ENCODE measurements at places on chromosomes 11 and 22. TPM values are rescaled to one million over a fixed set of nuclear protein-coding genes. Genes with fewer than 3 reads are reported as not detected.
A peak's percentile ranks its signal among the peaks of the same experiment; 100 is the strongest.

GRCh38 chr11:121581607-121582006 lies 128.8 kb upstream of the SORL1-AS1 start:
- no peak for DNase-seq

DNA sequence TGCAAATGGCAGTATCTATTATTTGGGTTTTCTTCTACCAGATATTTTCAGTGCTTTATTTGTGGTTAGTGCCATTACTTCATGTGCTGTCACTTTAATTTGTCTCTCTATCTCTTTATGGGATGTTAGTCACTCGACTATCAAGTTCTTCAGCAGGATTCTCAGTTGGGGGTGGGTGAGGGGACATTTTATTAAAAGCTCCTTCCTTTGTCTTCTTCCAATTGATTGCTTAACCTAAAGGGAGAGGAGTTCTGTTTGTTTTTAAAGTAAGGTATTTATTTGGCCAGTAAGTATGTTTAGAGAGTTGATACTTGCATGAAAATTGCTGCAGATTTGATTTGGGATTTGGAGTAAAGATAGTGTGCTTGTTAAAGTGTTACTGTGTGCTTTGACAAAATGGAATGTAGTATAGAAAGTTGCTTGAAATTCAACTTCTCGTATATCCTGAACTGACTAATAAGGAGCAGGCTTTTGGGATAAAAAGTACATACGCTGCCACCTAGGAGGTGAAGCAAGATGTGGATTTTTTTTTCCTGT lies 10.3 kb downstream of the YAP1 start:
- peak; percentile 39 for DNase-seq

GRCh38 chr11:110991661-110992355 lies 253.7 kb upstream of the POU2AF2 start:
- DNase-seq, result peak; percentile 84

DNA sequence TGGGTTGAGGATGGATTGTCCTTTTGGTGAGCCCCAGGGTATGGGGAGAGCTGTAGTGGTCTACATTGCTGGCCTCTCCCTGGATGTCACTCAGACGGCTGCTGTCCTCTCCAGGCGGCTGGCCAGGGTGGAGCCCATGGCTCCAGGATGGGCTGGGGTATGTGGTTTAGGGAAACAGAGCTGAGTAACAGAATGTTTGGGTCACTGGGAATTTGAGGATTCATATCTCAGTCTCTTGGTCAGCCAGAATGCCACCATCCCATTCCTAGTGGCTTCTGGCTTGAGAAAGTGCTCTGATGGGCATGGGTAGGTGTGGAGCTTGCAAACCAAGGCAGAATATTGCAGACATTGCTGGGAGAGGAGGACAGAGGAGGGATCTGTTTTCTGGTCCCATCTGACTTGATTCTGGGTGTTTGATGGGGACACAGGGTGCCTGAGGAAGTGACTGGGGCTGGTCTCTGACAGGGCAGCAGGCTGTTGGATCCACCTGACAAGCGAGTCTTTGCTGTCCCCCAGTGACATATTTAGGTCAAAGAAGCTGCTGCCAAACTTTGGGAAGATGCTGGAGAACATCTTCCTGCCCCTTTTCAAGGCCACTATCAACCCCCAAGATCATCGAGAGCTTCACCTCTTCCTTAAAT lies 41.4 kb downstream of the AMPD3 start:
- DNase-seq, result no peak

DNA sequence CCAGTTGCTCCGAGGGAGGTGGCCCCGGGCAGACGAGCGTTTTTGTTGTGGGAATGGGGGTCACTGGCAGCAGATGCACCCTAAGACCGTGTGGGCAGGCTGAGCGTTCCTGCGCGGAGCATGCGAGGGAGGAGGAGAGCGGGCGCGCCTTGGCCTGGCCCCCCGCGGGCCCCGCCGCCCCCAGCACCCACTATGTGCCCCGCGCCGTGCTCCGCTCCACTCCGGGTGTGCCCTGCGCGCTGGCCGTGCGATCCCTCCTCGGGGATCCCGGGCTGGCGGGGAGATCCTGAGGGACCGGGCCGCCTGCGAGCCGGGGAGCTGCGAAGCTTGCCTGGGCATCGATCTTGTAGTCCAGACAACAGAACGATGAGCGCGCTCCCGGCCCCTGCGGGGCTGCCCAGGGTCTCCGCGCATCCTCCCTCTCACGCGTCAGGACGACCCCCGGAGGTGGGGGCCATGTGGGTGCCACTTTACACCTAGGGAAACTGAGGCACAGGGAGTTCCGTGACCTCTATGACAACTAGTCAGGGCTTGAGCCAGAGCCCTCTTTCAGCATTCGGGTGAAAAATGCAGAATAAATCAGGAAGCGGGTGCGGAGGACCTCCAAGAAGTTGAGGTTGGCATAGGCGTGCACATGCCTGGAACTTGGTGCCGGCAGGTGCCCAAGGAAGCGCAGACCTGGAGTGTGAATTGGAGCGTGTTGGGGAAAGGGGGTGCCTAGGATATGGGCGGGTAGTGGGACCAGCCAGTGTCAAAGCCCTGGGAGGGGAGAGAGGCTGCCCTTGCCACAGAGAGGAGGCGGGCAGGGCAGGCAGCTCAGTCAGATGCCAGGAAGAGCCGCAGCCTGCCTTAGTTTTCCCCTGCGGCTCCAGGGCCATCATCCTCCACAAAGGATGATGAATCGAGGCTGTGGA lies 1.3 kb upstream of the KMT5B start:
- DNase-seq, result peak; percentile 48

- DNase-seq, result no peak
Measured at GRCh38 chr11:120239713-120240640, at the start of gene POU2F3. POU2F3 (plus strand) TSS chr11:120240140; CDS start chr11:120240344, 204 bp downstream.

DNA sequence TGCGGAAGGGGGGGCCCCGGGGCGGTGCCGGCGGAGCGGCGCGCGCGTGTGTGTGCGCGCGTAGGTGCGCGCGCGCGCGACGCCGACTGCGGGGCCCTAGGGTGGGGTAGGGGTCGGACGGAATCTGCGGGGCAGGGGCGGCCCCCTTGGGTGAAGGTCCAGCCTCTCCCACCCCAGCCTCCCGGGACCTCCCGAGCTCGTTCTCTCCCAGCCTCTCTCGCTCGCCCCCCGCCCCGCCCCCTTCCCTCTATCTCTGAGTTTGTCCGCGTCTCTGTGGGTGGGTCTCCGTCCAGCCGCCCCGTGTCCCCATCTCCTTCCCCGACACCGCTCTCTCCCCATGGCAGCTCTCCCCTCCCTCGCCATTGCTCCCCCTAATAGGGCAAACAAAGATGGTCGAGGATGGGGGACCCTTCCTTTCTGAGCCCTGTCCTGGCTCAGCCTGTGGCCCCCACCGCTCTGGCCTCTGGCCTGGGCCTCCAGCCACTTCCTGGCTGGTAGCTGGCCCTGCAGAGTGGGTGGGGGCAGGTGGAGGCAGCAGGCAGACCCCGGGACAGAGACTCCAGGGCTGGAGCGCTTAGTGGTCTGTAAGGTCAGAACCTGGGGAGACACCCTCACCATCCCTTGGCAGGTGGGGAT lies 33.0 kb upstream of the PRR5 start:
- DNase-seq, result peak; percentile 29

DNA sequence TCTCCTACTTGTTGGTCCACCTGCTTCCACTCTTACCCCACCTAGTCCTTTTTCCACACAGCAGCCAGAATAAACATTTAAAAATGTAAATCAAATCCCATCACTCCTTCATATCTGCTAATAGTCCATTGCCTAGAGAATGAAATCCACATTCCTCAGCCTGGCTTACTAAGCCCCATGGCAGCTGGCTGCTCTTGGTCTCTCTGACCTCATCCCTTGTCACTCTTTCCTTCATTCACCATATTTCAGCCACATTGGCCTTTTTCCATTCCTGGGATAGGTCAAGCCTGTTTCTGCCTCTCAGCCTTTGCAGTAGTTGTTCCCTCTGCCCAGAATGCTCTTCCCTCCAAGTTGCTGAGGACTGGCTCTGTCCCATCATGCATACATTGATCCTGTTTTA lies 512.8 kb downstream of the INSC start:
- peak; percentile 44 for DNase-seq

DNA sequence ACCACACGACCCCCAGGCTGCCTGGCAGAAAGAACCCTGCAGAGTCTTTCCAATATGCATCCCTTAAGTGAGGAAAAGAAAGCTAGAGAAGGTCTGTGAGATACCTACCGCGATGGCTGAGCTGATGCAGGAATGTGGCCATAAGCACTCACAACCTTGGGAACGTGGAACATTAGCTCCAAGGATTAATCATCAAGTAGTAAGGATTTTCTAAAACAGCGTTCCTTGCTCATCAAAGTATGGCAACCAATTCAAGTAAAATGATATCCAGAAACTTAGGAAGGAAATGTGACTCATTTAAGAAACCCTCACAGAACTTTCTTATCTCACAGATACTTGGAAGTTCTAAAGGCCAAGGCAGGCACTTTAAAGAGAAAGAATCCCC lies 12.8 kb downstream of the PACSIN2 start:
- peak; percentile 88 for DNase-seq

DNA sequence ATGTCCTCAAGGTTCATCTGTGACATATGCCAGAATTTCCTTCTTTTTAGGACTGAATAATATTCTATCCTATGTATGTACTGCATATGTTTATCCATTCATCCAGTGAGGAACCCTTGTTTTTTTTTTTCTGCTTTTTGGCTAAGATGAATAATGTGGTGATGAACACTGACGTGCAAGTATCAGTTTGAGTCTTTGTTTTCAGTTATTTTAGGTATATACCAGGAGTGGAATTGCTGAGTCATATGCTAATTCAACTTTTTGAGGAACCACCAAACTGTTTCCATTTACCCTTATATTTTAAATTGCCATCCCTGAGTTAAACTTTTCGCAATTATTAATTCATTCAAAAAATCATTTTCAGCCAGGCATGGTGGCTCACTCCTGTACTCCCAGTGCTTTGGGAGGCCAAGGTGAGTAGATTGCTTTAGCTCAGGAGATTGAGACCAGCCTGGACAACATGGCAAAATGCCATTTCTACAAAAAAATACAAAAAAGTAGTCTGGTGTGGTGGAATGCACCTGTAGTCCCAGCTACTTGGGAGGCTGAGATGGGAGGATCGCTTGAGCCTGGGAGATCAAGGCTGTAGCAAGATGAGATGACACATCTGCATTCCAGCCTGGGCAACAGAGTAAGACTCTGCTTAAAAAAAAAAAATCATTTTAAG lies 64.2 kb downstream of the MICAL2 start:
- peak; percentile 89 for DNase-seq

- peak; percentile 81 for DNase-seq
Measured at GRCh38 chr11:76783294-76783895, at the start of gene TSKU. TSKU (plus strand) TSS chr11:76783356; CDS start chr11:76795617, 12,261 bp downstream.

DNA sequence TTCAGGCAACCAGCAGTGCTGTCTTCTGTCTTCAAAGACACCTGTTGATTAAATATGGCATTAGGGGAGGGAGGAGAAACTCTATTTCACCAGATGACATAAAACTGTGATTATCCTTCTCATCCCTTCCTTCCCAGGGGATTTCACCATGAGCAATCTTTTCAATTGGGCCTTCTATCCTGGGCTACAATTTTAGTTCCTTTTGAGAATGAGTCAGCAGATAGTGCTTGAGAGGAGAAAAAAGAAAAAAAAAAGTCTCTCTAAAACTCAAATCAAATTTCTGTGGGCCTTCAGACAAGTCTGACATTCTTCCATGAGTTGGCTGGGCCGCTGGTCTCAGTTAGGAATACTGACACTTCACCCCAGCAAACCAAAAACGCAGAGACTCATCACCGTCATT lies 7.2 kb downstream of the FLI1 start:
- peak; percentile 76 for DNase-seq

GRCh38 chr22:37193629-37194191 lies 5.7 kb upstream of the C1QTNF6 start:
- DNase-seq, result no peak

- no peak for DNase-seq
Measured at GRCh38 chr22:20580179-20580578, 72.8 kb downstream of the MED15 start.

DNA sequence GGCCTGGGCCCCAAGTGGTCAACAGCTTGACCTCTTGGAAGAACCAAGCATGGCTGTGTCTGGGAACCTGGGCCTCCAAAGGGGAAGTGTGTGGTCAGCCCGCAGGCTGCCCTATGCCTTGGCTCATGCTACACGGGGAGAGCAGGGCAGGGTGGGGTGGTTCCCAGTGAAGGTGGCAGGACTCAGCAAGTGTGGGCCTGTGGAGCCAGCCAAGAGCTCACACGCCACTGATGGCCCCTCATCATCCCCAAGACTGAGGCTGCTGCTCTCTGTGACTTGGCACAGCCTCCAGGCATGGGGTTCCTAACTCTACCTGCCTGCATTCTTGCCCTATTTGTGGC lies 15.9 kb upstream of the DGCR8 start:
- DNase-seq, result no peak

DNA sequence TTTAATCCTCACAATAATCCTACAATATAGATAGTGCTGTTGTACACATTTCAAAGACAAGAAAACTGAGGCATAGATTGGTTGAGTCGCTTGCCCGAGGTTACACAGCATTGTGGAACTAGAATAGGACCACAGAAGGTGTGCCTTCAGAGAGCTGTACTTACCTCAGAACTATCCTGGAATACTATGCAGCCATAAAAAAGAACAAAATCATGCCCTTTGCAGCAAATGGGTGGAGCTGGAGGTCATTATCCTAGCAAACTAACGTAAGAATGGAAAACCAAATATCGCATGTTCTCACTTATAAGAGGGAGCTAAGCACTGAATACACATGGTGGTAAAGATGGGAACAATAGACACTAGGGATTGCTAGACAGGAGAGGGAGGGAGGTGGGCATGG lies 15.7 kb upstream of the NAV2 start:
- DNase-seq, result no peak

- DNase-seq, result peak; percentile 51
Measured at GRCh38 chr11:86592047-86592591, 80.3 kb downstream of the ME3 start.

DNA sequence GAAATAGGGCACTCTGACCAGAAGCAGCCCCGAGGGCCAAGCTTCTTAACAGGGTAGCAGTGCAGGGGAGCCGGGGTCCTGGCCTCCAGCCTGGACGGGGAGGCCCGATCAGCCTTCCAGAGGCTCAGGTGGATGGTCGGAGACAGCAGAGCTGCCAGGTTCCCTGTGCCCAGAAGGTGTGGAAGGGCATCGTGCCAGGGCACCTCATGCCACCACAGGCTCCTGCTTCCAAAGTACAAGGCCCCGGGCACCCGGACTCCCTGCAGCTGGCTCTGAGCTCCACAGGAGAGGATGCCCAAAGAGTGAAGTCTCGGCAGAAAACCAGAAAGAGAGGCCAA lies 14.3 kb downstream of the EHD1 start:
- DNase-seq, result no peak

GRCh38 chr22:44147008-44147645 lies 33.6 kb upstream of the PARVG start:
- no peak for DNase-seq

- no peak for DNase-seq
Measured at GRCh38 chr11:99773646-99774045, 752.9 kb downstream of the CNTN5 start.

GRCh38 chr11:75598264-75598663 lies 36.2 kb downstream of the SERPINH1 start:
- DNase-seq, result no peak

GRCh38 chr11:104968856-104969776 lies 742 bp upstream of the CASP4 start:
- DNase-seq, result peak; percentile 67

PVALB gene
- not detected for total RNA-seq

FGF3 gene
- not detected for total RNA-seq

OR52H1 gene
- total RNA-seq, result not detected

RAG2 gene
- total RNA-seq, result not detected

SSH3 gene
- total RNA-seq, result 20.1 TPM

OMP gene
- total RNA-seq, result not detected

SLCO2B1 gene
- not detected for total RNA-seq

C11orf52 gene
- 3.5 TPM for total RNA-seq

KMT5B gene
- 25.9 TPM for total RNA-seq

APOA1 gene
- total RNA-seq, result not detected

FGF4 gene
- total RNA-seq, result not detected

CNGA4 gene
- total RNA-seq, result not detected

Data from GM23248 (cell line).